ENCODE measurements at places on chromosomes 4 and X.

GRCh38 chr4:138964716-138965426 lies 50.7 kb upstream of the NOCT start:
- no peak for ATAC-seq

DNA sequence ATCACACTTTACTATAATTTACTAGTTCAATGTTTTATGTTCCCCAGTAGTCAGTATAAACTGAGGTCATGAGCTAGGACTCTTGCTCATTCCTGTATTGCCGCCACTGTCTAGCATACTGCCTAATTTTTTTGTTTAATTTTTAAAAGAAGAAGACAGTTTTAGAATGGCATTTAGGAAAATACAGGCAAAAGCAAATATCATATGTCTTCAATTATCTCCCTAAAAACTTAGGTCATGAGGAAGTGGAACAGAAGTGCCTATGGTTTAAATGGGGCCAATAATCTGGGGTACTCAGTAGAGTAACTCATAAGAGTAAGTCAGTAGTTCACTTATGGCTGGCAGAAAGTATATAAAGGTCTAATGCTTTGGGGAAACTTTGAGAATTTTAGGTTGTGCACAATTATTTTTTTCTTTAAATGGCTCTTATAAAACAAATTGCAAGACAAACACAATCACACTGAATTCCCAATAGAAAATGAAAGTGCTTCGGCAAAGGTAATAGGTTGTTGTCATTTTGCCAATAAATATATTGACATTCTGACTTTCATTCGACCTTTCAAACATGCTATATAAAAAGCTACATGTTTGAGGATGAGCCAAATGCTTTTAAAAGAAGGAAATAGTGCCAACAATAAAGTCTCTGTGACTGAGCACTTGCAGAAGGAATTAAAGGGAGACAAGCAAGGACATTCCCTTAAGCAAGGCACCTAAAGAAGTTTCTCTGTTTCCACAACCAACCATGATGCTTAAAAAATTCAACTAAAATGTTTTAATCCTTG lies 390.1 kb downstream of the PDGFC start:
- no peak for ATAC-seq

GRCh38 chrX:63889001-63889400 lies 104.0 kb upstream of the ARHGEF9 start:
- ATAC-seq: no peak

GRCh38 chrX:71107762-71108360 lies 1.3 kb upstream of the CXorf65 start:
- no peak for ATAC-seq

DNA sequence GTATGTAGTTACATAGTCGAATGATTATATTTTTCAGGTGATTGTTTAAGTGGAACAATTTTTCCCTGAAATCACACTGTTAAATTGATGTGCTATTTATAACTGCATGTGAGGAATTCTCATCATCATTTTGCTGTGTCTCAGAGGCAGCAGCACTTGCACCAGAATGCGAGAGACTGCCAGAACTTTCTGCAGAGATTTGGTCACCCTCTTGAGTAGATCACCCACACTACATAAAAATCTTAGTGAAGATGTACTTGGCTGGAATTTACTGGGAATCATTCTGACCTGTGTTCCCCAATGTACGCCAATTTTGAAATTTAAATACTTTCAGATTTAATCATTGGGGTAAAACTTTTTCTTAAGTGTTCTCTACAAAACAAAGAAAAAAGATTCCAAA lies 5.4 kb downstream of the UGT2B4 start:
- ATAC-seq: no peak

DNA sequence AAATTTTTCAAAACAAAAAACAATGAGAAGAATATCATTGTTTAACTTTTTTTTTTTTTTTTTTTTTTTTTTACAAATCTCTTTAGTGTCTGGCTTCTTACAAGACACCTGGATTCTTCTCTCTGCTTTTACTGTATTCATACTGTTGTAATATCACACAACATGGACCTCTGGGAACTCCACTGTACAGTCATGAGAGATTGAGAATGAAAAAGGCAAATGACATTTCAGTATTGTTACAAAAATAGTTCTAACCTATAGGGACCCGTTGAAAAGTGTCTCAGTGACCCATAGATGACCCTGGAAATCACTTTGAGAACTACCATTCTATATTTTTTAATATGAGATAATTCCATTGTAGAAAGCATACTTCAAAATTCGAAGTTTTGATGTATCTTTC lies 124.4 kb downstream of the SLIT2 start:
- no peak for ATAC-seq

DNA sequence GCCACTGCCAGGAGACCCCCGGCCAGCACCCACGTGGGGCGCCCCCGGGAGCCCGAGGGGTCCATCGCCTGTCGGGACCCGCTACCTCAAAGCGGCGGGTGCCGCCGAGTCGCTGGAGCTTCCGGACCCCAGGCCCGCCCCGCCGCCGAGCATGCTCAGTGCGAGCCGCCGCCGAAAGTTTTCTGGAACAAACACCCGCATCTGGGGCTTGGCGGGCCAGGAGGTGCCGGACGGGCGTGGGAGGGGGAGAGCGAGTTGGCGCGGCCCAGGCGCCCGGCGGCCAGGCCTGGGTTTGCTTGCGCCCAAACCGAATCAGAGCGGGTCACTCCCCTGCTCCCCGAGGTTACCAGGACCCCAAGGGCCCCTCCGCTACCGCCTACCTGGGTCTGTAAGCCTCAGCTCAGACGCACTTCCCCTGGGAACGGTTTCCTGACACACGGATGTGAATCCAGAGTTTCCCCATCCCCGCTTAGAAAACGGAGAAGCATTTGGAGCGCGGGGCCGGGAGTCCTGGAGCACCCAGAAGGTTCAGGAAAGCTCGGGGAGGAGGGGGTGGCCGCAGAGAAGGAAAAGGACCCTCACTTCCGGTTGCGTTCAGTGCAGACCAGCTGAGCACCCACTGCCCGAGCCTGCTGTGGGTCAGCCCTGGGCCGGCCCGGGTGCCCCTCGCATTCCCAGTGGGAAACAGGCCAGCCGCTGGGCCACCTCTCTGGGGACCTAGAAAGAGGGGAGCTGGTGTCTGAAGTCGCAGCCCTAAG lies at the start of gene EVC2:
Gene EVC2 (minus strand): TSS at position 111 of the 758 bp plus-strand sequence. CDS start 46 bp downstream, at position 65.
- no peak for ATAC-seq

- ATAC-seq: no peak
Measured at GRCh38 chr4:152524427-152524826, 11.5 kb downstream of the FBXW7 start.

GRCh38 chrX:149497626-149498025 lies 7.5 kb downstream of the IDS start:
- no peak for ATAC-seq

GRCh38 chrX:38877366-38877765 lies 76.1 kb downstream of the MID1IP1 start:
- ATAC-seq: no peak

- ATAC-seq: no peak
Measured at GRCh38 chr4:156158747-156159146, 205.1 kb upstream of the CTSO start.

DNA sequence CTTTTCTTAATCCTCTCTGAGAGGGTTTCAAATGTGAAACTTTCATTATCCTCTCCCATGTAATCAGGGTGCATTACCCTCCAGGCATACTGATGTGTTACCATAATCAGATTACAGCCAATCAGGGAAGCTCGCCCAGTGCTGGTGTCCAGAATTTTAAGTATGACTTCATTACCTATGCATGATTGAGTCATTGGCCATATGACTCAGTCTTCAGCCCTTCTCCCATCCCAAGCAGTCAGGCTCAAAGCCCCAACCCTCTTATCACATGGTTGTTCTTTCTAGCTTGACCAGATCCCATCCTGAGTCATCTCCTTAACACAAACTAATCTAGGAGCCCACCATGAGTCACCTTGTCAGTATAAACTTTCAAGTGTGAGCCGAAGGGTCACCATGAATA lies 1668.1 kb upstream of the AGA start:
- ATAC-seq: no peak

- ATAC-seq: no peak
Measured at GRCh38 chrX:133364865-133365264, 50.4 kb downstream of the GPC4 start.

DNA sequence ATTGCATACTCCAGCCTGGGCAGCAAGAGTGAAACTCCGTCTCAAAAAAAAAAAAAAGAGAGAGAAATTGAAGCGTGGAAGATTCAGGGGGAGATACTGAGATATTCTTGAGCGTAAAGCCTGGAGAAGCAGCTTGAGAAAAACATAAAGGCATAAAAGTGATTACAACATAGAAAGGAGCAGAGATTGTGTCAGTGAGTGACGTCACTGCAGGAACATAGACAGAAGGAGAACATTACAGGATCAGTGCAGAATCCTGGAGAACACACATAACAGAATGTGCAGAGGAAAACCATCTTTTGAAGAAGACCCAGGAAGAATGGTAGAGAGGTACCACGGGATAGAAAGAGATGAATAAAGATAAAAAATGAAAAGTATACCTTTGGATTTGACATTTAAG lies 147.0 kb downstream of the APBB2 start:
- ATAC-seq: no peak

DNA sequence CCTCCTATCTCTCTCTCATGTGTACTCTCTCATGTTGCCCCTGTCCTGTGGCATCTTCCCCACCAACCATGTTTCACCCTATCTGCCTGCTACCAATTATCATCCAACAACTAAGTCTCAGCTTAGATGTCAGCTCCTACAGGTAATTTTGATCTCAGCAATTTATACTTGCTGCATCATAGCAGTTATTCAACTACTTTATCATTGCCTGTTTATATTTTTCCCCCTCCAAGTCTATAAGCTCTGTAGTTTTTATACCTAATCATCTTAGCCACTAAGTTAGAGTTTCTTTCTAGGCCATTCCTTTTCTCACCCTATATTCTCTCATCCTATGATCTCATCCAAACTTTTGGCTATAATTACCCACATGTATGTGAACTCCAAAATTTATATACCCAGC lies 50.7 kb downstream of the MAB21L2 start:
- ATAC-seq: no peak
